Dermis blood vessel endothelial cell (primary cell): ENCODE measurements at places on chromosomes 11 and 22. TPM values are rescaled to one million over a fixed set of nuclear protein-coding genes. Genes with fewer than 3 reads are reported as not detected.

DNA sequence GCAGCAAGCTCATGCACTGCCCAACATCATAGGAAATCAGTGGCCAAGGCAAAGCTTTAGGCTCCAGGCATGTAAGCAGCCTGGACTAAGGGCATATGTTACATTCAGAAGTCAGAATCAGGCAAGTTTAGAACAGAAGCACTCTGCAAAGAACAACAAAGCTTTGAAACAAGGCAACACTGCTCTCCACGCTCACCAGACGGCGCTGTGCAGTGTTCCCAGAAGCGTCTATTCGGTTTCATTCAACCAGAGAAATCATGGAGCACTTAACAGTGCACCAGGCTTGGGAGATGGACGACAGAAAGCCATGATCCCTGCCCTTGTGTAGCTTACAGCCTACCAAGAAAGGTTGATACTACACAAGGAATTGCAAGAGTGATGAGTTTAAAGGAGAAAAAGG, 555.8 kb downstream of the BUD13 start:
- peak; percentile 77 for DNase-seq

DNA sequence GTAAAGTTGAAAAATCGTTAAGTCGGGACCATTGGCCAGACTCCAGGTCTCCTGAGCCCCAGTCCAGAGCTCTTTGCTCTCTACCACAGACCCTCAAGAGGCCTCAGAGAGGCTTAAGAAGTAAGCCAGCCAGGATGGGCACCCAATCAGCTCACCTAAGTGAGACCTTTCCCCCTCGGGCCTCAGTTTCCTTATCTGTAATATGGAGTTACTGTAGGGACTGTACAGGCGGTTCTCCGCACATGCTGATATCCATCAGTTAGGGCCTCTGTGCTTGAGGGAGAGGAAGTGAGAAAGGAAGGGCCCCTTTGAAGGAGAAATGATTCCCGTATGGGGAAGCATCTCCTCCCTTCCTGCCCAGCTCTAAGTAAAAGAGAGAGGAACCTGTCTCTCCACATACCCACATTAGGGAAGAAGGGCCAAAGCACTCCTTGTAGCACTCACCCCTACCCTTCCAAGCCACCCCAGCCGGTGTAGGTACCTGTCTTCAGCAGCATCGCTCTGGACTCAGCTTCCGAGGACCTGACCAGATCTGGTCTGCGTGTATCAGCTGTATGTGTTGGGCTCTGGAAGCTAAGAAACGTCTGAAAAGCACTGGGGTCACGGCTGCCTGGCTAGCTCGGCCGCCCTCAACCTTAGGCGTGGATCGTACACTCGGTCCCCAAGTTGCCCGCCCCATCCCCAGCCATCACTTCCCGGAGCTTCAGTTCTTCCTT, 653 bp downstream of the NAGA start:
- no peak for DNase-seq

Gene MPZL3
- total RNA-seq, result 7.3 and 8.7 TPM in 2 replicates

Gene MLC1
- total RNA-seq, result not detected in 2 replicates
